ENCODE measurements at places on chromosomes 6 and 20. TPM values are rescaled to one million over a fixed set of nuclear protein-coding genes. Genes with fewer than 3 reads are reported as not detected.

DNA sequence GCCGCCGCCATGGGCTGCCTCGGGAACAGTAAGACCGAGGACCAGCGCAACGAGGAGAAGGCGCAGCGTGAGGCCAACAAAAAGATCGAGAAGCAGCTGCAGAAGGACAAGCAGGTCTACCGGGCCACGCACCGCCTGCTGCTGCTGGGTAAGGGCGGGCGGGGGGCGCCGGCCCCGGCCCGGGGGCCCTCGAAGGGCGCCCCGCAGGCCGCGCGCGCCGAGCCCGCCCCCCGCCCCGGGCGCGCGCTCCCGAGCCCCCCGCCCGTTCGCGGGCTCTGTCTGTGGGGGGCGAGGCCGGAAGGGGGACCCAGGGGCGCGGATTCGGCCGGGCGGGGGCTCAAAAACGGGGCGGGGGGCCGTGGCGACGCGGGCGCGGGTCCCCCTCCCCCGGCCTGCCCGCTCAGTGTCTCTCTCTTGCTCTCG is 39.2 kb downstream of the GNAS start:
- ATAC-seq: no peak

GRCh38 chr20:50475681-50476292 is 34.4 kb upstream of the PTPN1 start:
- ATAC-seq: peak; percentile 61

DNA sequence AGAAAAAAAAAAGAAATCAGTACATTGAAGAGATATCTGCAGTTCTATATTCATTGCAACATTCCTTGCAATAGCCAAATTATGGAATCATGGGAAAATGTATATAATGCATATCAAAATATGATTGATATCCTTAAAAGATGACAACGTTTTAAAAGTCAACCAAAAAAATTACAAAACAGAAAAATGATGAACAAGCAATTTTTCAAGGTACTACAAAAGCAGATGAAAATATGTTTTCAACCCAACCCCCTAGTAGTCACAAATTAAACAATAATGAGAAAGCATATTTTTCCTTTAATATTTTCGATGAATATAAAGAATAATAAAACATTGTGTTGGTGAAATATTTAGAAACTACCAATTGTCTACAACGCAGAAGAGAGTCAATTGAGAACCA is 497.6 kb downstream of the MEI4 start:
- ATAC-seq: no peak

- ATAC-seq: no peak
Observed at GRCh38 chr20:6605055-6605935, 162.2 kb upstream of the BMP2 start.

GRCh38 chr6:142011775-142012174 is 121.0 kb upstream of the GJE1 start:
- no peak for ATAC-seq

ZNF311 gene
- 1.1 TPM for total RNA-seq

Data from esophagus mucosa (tissue), 1 donor.